ENCODE measurements at places on chromosomes 2 and 18. TPM values are rescaled to one million over a fixed set of nuclear protein-coding genes. Genes with fewer than 3 reads are reported as not detected.

TDRD15 gene
- 0.05 TPM for total RNA-seq

- DNase-seq: no peak
Observed at GRCh38 chr18:25467226-25467987, 115.4 kb upstream of the ZNF521 start.

DNA sequence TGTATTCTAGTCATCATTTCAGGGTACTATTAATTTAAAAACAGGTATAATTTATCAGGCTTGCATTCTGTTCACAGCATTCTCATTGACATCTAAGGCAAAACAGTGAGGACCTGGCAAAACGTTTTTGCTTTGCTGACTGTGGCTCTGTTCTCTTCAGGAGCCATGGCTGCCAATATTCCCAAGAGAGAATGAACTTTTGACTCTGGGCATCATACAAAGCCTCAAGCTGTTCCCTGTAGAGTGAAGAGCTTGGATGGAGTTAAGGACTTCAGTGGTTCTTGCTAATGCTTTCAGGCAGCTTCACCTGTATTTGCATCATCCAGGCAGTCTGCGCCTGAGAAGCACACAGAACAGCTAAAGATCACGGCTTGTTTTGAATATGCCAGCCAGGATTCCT is 65.9 kb upstream of the CAVIN2 start:
- no peak for DNase-seq

DNA sequence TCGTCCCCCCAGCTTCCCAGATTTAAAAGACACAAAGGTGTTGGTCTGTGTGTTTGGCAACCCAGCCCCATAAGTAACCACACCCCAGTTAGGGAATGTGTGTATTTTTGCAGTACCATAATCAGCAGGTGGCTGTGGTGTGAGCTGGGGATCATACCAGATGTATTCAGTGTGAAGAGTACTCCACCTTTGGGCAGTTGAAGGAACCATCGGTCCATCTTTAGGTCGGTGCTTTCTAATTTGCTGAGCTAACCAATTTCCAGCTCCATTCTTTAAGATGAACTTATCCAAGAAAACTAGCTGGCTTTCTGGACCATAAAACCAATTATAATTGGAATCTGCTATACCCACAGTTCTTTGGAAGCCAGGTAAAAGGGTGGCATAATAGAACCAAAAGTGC is 3.2 kb downstream of the DSEL start:
- DNase-seq: no peak
